ENCODE measurements at places on chromosomes 2 and 18.

DNA sequence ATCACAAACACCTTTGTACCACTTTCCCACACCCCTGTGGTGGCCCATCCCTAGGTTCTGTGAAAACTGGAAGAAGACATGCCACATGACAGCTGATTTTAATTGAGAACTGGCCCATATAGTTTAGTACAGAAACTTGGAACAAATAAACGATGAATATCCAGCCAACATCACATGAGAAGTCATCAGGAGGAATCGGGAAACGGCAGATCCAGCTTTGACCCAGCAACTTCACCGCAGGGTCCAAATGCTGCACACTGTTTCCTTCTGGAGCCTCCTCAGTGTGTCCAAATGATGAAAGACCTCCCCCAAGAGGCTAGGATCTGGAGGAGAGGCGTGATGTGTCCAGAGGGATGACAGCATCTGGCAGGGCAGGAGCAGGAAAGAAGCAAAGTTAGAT, 75.5 kb downstream of the COPS8 start:
- DNase-seq = no peak

DNA sequence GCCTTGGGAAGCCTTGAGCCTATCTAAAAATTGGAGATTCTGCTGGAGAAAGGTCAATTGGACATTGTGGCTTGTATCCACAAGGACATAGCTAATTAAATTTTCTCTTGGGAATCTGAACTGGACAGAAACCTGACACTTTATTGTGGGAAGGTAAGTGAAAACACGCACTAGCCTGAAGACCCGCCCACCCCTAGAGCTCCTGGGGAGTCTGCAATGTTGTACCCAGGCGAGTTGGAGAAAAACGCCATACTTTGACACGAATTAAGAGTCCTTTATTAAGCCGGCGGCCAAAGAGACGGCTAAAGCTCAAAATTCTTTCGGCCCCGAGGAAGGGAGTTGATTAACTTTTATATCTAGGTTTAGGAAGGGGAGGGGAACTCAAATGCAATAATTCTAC, 1.2 kb upstream of the ZNF892 start:
- no peak for DNase-seq

DNA sequence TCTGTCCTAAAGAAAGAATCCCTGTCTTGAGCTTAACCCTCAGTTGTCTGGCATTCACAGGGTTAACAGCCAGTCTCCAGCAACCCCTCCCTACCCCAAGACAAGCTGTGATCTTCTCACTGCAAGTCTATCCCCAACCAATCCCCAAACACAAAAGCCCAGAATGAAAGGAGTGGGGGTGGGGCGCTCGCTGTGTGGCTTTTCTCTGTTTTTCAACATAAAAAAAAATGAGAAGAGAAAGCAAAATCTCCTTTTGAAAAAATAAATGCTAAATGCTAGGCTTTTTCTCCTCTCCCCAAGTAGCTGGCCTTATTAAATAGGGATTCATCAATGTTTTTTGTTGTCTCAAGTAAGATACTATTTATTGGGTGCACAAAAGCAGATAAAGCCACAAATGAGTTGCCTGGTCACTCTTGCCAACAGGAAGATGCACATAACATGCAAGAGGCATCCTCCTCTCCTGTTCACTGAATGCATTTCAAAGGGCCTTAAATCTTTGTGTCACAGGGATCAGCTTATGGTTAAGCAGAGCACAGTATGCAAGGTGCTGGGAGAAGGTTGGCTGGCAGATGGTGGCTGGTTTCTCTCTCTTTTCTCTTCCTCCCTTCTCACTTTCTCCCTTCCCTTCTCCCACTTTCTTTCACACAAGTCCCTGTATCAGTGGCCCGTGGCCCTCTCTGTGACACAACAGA, 225.6 kb downstream of the CMPK2 start:
- DNase-seq = no peak

GRCh38 chr18:37487400-37487867, 78.2 kb downstream of the CELF4 start:
- DNase-seq = no peak

- DNase-seq = no peak
Measured at GRCh38 chr2:128373451-128374000, 54.9 kb upstream of the HS6ST1 start.

- no peak for DNase-seq
Measured at GRCh38 chr2:176138923-176139660, 9.6 kb downstream of the HOXD8 start.

- no peak for DNase-seq
Measured at GRCh38 chr2:41400088-41400665, 647.6 kb upstream of the PKDCC start.

DNA sequence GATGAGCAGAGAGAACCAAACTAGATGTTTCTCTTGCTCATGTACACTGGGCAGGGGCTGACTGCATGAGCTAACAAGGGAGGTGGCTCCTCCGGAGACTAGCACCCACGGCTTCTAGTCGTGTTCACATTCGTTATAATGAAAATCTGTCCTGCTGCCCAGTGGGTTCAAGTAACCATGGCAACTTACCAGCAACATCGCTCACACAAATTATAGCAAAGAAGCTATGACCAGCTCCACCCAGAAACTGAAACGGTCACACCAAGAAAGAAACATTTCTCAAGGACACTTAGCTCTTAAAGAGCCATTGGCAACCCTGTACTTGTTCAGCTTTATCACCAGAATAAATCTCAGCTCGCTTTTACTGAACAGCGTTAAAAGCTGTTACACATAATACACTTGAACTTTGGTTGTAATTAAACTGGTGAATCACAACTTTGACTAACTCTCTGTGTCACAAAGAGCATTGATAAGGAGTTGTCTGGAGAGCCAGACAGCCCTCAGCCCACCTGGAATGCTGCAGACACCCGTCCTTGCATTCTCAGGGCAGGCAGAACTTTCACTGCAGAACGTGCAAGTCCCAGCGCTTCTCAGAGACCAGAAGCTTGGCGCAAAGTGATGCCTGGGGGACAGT, 141.2 kb downstream of the PID1 start:
- DNase-seq = no peak

GRCh38 chr2:71747559-71747958, 294.2 kb downstream of the DYSF start:
- no peak for DNase-seq

GRCh38 chr18:30682672-30683071, 359.9 kb downstream of the DSC3 start:
- DNase-seq = no peak

DNA sequence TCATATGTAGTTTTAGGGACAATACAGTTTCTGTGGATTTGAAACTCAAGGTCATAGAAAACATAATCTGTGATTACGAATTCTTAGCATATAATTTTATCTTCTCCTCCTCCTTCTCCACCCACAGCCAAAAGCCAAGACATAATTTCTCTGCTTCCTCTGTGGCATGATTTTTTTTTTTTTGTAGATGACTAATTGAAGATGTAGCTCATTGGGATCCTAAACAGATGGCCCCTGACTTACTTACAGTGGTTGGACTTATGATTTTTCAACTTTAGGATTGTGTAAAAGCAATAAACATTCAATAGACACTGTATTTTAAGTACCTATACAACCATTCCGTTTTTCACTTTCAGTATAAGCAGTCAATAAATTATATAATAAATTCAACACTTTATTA, 42.3 kb downstream of the FSIP2 start:
- no peak for DNase-seq

- DNase-seq = no peak
Measured at GRCh38 chr2:157898591-157898996, 22.5 kb upstream of the ACVR1 start.

DNA sequence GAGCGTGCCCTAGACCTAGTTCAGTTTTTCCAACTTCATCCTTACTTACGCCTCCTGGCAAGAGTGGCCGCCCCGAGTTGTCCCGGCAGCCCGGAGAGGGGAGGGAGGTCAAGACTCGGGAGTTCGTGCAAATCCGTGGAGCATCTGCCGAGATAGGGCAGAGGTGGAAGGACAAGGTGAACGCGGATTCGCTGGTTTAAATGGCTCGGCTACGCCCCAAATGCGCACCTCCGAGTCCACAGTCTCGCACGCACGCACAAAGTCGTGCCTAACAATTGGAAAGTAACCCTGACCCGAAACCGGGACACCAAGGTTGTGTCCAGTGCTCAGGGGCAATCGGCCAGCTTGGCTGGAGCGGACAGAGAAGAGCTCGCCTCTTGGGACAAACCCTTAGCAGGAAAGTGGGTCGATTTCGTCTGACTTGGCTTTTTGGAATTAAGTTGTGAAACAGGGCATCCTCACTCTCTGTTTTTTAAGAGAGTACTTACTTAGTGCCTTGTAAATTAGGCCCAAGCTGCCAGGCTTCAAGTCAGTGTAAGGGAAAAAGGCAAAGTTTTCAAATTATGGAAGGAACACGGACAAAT, 726 bp upstream of the SS18 start:
- no peak for DNase-seq

DNA sequence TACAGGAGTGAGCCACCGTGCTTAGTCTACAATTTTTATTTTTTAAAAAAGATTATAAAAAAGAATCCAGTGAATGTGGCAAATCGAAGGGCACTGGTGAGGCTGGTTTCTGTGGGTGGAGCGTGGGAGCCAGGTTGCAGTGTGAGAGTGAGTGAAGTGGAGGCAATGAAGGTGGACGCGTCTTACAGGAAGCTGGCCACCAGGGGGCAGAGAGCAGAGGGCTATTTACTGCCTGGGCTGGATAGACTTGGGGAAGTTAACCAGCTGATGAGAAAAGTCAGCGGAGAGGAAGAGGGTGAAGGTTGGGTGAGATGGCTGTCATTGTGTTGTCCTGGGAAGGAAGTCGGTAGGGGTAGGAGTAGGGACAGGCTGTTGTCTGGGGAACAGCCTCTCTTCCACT, 6.8 kb downstream of the SCTR start:
- peak; percentile 1 for DNase-seq

- DNase-seq = no peak
Measured at GRCh38 chr18:34287825-34288224, 63.1 kb upstream of the NOL4 start.

- DNase-seq = no peak
Measured at GRCh38 chr2:160052531-160052930, 9.9 kb downstream of the PLA2R1 start.

DNA sequence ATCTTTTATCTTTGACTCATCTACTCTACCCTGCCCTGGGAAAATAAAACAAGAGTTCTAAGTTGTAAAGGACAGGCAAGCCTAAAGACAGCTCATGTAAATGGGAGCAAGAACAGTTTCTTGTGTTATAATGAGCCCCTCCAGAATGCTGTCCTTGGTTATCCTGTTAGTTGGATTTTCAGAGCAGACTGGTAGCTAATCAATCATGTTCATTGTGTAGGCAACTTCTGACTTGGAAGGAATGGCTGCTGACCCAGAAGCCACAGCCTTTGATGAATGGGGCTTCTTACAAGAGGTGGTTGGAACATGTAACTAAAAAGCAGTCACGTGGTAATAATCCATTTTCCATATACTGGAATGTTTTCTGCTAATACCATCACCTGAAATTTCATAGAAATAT, 254.2 kb downstream of the AGPS start:
- no peak for DNase-seq

DNA sequence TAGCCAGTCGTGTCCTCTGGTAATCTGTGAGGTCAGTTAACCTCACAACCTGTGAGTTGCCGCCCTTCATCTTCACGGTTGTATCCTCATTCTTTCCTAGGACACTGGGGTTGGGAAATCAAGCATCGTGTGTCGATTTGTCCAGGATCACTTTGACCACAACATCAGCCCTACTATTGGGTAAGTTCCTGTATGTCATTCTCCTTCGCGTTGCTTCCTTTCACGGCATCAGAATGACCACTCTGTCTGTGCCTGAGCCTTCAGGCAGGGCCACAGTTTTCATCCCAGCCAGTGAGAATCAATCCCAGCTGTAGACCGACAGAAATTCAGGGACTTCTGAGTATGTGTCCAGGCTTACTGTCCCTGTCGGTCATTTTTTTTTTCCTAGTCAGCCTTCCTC, 67.1 kb downstream of the RAB31 start:
- no peak for DNase-seq

DNA sequence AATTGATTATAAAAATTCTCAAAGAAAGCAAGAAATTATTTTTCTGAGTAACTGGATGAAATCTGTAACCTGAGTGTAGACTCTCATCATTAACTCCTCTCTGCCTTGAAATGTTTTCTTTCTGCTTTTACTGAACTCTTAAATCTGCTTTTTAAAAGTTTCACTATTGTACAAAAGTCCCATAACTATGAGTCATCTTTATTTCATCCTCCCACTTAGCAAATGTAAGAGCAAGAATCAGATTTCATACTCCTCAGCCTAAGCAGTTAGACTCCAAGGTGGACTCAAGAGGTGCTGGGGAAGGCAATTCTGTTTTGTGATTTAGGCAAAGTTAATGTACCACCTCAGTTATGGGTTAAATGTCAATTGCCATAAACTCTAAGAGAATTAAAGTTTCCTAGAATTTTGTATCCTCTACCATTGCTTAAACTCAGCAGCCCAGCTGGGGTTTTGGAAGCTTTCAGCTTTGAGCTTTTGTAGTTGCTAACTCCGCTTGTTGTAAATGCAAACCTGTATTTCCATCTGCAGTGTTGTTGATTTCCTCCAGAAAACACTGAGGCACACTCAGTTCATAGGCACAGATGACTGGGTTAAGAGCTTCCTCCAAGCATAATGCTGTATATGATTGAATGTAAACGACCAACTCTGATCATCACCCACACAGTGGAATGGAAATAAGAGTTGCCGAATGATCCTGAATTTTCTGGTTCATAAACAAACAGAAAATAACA, 268.8 kb downstream of the ARHGAP15 start:
- no peak for DNase-seq

GRCh38 chr2:202306034-202306433, 40.5 kb downstream of the NOP58 start:
- DNase-seq = no peak

DNA sequence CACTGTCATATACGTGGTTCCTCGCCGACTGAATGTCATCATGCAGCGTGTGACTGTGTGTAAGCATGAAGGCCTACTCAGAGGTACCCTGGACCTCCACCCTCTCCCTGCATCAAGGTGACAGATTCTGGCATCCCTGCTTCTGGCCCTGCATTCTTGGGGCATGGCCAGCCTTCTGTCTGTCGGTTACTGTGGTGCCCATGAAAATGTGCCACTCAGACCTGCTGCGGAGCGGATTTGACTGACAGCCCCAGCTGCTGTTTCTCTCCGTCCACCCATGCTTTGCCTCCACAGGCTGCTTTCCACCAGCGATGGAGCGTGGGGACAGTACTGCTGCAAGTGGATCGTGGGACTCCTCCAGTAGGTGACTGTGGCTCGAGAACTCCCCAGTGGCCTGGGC, 9.6 kb downstream of the TMEM177 start:
- DNase-seq = no peak

DNA sequence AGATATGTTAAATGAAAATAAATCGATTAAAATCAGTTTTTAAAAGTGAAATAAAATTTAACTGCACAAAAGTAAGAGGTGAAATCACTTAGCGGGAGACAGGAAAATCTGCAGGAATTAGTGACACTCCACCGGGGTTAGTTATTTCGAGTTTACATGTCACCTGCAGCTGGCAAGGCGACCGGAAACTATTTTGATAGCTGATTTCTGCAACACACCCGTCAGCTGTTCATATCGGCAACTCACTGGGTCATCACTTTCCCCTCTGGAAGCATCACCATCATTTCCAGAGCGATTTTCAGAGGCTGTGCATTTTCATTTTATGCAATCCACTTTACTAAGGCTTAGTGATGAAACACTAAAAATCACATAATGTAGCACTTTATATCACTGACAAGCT, 52.9 kb downstream of the PXDN start:
- DNase-seq = no peak
